ENCODE measurements at places on chromosomes 2 and 18.

DNA sequence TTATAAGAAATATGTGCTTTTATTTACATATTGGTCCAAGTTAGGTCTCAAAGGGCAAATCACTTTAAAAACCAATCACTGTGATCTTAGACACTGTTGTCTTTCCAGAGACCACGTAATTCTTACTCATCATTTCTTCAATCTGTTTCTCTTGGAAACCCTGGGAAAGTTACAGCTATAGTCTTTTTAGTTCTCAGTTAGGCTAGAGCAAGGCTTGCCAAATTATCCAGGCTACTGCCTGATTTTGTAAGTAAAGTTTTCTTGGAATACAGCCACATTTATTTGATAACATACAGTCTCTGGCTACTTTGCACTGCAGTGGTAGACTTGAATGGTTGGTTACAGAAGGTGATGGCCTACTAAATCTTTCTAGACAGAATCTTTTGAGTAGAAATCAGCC is 106.0 kb downstream of the KIAA1328 start:
- DNase-seq = peak; percentile 64

DNA sequence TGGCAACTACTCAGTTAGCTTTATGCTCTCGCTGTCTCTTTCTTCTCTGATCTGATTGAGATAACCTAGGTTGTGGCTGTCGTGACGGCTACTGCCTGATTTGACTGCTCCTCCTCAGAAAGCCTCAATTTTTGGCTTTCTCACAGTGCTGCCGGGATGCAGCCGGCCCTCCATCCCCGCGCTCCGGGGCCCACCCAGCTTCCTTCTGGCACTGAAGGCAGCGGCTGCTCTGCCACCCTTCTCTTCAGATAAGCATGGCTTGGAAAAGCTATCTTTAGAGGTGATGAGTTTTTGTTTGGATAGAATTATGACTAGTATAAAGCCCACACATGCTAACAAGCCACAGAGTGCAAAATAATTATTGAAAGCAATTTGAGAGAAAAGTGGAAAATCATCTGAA is 102.5 kb downstream of the DPP4 start:
- DNase-seq = no peak

DNA sequence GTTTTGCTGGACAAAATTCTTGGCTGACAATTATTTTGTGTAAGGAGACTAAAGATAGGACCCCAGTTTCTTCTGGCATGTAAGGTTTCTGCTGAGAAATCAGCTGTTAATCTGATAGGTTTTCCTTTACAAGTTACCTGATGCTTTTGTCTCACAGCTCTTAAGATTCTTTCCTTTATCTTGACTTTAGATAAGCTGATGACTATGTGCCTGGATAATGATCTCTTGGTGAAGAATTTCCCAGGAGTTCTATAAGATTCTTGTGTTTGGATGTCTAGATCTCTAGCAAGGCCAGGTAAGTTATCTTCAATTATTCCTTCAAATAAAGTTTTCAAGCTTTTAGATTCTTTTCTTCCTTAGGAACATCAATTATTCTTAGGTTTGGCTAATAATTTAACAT is 534.8 kb upstream of the LRRTM4 start:
- DNase-seq = no peak

DNA sequence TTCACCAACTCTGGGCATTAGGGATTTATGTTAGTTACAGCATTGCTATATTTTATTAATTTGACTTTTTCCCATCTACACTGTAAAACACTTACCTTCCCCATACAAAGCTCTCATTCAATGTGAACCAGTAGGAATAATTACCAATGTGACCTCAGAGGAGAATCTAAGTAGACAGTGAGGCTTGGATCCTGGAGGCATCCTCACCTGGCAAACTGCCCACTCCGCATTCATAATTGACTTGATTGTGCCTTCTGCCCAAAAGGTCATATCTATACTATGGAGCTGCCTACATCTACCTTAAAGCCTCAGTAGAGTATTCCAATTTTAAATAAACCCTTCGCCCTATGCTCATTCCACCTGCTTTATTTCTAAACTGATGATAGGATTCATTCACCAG is 45.4 kb upstream of the SCN1A start:
- no peak for DNase-seq

- no peak for DNase-seq
These were observed 45.3 kb downstream of the RBKS start for GRCh38 chr2:27844821-27845255.

- no peak for DNase-seq
These were observed 8.9 kb downstream of the ZFP36L2 start for GRCh38 chr2:43217228-43218154.

DNA sequence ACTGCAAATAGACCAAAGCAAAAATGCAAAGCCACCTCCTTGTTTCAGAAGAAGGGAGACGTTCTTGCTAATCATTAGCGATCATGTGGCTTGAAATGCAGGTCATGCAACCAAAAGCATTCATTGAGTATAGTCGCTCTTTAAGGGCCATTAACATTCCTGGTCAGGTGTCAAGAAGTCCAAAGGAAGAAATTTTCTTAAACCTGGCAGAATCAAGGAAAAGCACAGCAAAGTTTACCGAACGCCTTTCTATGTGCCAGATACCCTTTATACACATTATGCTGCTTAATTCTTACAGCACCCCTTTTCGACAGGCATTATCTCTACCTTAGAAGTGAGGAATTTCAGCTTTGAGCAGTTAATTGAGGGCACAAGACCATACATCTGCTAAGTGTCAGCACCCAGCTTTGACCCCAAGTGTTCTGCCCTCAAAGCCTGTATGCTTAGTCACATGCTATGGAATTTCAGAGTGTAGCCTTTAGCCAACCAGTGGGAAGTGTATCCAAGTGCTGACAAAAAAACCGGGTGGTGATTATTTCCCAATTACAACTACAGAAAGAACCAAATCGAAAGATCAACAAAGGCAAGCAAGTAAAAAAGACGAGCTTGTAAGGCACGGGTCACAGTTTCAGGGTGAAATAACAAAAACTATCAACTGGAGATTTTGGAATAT is 70.8 kb downstream of the EPHA4 start:
- DNase-seq = peak; percentile 35

GRCh38 chr2:233912691-233913423 is 4.3 kb upstream of the TRPM8 start:
- DNase-seq = peak; percentile 50

DNA sequence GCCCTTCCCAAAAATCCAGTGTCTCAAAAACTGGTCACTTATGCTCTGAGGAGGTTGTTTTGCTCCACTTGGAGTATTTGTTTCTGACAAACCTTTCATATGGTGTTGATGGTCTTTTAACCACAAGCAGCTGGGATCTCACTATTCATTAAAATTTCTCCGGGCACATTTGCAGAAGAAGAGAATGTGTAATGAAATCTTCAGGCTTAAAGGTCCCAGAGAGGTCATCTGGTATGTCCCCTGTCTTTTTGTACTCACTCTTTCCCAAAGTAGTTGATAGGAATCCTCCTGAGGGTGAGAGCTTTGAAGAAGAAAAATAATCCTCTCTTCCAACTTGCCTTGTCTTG is 430.8 kb downstream of the SETBP1 start:
- DNase-seq = no peak

- DNase-seq = no peak
These were observed 71.2 kb downstream of the STK25 start for GRCh38 chr2:241437179-241437578.

- DNase-seq = no peak
These were observed 1.2 kb downstream of the ME2 start for GRCh38 chr18:50880119-50880465.

- peak; percentile 32 for DNase-seq
These were observed 69.7 kb downstream of the FHOD3 start for GRCh38 chr18:36366994-36367839.

- DNase-seq = no peak
These were observed 44.8 kb upstream of the TANC1 start for GRCh38 chr2:158923641-158924040.

All from fibroblast of skin of back (primary cell).